ENCODE measurements at places on chromosomes 5 and 9. TPM values are rescaled to one million over a fixed set of nuclear protein-coding genes. Genes with fewer than 3 reads are reported as not detected.

DNA sequence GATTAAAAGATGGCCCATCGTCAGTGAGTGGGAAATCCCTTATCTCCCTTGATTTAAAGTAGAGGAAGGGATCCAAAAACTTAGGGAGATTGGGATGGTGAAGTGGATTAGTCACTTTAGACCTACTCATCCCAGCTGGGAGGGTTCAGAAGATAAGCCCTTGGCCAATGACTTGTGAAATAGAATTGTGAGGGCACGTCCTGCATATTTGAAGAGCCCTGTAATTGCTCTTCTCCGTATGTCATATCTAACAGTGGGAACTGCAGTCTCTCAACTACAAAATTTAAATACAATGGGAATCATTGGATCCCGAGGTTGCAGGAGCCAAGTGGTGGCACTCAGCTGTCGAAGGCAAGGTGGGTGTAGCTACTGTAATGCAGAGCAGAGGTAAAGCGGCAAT is 65.4 kb upstream of the C9orf72 start:
- no peak for DNase-seq

DNA sequence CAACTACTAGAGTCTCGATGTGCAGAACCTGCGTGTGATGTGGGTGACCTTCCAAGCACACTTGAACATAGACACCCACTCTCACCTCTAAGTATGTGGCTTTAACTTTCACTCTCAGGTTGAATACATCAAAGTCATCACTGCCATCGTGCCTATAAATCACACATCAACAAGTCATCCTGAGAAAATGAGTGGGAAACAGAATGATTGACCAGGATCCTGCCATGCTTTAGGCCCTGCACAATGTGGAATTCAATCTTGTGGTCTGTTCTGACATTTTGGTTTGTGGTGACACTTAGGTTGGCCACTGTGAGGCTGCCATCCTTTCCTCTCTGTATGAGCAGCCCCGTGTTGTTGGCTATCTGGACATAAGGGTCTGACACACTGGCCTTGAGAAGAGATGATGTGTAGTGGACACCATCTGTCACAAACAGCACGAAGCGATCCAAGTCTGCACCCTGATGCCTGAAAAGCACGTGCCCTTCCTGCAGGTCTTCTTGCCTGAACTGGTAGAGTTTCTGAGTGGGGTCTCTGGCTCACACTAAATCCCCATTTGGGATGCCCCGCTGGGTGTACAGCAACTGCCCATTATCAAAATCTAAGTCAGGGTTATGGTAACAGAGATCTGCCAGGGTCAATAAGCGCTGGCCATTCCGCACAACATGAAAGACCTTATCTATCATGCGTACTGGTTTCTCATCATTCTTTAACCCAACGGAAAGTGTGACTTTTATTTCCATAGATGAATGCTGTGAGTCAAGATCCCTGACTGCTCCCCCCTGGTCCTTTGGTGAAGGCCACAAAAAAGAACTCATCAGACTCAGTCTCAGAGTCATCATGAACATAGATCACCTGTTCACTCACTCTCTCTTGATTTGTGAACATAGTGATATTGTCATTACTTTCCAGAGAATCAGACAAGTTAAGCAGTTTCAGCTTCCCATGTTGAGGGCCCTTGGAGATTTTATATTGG is 116.6 kb downstream of the ESM1 start:
- no peak for DNase-seq

GRCh38 chr9:96423322-96423984 is 5.3 kb upstream of the ZNF367 start:
- DNase-seq: no peak

Gene DHX29
- total RNA-seq: 27.7 TPM

- DNase-seq: no peak
Measured at GRCh38 chr9:134243778-134244467, 79.6 kb upstream of the RNU6ATAC start.

Gene PIP5K1B
- total RNA-seq: 4.8 TPM

Gene ZNF454
- 0.52 TPM for total RNA-seq

DNA sequence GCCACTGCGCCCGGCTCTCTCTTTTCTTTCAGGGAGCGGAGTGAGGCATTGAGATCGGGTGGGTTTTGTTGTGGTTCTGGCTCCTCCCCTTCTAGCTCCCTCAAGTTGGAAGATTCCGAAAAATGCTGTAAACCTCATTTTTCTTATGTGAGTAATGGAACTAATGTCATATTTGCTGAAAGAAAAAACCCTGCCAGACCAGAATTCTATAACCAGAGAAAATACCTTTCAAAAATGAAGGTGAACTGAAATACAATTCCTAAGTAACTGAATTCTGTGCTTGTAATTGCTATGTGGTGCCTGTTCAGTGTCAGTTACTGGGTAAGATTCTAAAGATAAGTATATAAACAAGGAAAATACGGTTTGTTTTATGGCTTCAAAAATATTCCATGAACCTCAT is 30.9 kb upstream of the CDK20 start:
- DNase-seq: no peak

GRCh38 chr9:121598965-121599871 is 52.2 kb upstream of the DAB2IP start:
- no peak for DNase-seq

DNA sequence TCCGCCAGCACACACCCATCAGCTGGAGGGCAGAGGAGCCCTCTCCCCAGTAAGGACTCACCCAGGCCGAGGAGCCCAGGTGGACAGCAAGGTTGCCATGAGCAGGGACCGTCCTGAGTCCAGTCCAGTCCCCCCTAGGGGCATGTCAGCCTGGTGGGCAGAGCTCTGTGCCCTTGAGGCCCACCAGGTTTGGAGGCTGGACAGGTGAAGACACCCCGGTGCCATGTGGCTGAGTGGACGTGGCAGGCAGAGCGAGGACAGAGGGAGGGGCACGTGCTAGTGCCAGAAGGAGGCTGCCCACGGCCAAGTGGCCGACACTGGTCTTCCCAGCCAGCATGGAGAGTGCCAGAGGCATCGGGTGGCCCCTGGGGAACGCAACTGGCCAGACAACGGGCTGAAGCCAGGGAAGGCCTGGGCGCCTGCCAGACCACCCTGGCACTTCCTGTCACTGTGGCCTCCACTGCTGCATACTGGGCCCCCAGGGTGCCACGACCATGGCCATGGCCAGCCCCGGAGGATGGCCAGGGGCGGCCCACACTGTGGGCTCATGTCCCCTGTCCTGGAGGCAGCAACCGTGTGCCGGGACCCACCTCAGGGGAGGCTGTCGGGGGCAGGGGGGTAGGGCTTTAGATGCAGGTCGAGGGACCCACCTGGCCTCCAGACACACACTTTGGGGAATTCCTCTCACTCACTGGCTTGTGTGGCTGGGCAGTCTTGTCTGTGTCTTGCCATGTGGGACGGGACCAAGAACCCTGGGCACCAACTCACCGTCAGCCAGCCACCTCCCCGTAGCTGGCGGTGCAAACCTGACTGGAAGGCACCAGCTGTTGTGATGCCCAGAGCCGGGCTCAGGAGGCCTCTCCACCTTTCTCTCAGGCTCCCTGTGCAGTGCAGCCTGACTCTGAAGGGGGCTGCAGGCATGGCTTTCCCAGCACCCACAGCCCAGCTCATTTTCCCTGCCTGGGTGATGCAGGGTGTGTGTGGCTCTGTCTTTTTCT is 42.3 kb upstream of the LPCAT1 start:
- DNase-seq: no peak

GRCh38 chr9:133237035-133237731 is 28.1 kb upstream of the OBP2B start:
- DNase-seq: no peak

DNA sequence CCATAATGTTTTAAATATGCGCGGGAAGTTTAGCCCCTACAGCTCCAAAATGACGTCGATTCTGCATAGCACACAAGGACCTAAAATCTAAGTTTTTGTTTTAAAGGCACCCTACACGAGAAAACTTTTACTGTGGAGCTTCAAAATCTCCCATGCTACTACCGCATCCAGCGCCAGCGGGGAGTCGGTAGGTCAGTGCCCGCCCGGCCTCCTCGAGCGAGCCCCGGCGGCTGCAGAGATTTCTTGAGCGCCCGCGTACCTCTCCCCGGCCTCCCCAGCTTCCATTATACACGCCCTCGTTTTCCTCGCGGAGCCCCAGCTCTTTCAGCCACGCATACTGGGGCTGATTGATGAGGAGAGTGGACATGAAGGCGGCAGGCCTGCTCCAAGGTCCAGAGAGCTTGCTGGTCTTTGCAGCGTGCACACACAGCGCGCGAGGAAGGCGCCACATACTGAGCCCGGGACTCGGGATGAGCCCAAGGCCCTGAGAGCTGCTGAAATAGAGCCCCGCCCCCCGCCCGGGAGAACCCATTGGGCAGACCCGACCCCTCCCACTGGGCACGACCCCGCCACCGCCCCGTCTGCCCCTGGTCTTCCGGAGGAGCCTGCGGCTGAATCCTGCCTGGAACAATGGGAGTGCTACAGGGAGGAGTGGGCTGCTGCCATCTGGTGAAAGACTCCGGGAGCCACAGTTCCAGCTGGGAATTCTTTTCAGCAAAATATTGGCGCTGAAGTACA is at the start of gene ALDH7A1:
Gene ALDH7A1 (minus strand): TSS at position 472 of the 738 bp plus-strand sequence. CDS start 21 bp downstream, at position 451.
- peak; percentile 95 for DNase-seq

DNA sequence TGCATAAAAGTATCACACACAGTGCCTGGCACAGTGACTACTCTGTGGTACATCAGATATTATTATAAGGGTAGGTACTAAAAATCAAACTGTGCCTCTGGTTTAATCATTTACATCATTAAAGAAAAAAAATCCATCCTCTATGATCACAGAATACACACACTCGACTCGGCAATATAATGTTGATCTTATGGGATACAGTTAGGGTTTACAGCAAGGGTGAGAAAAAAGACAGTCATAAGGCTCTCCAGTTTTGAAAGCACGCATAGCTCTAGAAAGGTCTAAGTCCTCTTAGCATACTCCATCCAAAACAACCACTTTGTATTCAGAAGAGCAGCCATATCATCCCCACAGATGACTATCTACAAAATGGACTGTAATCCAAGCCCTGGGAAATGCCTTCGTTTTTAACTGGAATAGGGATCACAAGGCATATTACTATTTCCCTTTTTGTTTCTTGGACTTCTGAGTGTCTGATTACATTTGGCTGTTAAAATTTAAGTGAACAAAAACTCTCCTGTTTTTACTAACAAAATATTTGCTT is 26.6 kb downstream of the TRPM3 start:
- no peak for DNase-seq

DNA sequence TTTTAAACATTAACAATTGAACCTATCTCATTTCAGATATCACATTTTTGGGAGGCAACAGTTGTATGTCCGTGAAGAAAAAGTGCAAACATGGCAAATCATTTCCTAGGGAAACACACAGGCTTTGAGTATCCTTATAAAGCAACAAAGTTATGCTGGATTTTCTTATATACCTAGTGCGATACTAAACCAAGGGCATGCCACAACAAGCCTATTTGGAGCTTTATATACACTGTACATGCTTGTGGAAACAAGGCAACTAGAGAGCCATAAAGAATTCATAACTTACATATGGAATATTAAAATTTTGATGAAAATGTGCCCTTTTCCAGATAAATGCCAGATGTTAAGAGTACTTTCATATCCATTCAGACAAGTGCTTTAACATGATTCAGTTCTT is 191.4 kb downstream of the DCP2 start:
- DNase-seq: no peak

DNA sequence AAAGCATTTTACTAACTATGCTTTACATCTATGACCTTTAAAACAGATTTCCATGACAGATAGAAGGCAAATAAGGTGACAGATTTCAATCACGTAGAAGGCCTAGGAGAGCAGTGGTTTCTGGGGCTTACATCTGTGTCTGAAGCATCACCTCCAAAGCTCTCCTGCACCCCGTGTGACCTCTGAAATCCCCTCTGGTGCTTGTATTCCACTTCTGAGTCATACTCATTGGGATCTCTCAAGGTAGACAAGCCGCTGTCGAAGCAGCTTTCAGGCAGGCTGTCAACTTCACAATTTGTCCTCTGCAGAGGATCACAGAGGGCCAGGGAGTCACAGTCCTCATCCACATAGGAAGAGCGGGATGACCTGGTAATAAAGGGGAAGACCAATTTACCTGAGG is 62.2 kb downstream of the RASEF start:
- DNase-seq: no peak

Gene PCDHGA6
- total RNA-seq: 3.3 TPM

GRCh38 chr9:12693141-12693540 is at the start of gene TYRP1:
Gene TYRP1, plus strand, starts transcription at chr9:12693385. Its CDS starts 612 bp downstream, at chr9:12693997.
- DNase-seq: no peak

Gene EXD3
- total RNA-seq: 54.0 TPM

Gene TSSK1B
- 3.9 TPM for total RNA-seq

DNA sequence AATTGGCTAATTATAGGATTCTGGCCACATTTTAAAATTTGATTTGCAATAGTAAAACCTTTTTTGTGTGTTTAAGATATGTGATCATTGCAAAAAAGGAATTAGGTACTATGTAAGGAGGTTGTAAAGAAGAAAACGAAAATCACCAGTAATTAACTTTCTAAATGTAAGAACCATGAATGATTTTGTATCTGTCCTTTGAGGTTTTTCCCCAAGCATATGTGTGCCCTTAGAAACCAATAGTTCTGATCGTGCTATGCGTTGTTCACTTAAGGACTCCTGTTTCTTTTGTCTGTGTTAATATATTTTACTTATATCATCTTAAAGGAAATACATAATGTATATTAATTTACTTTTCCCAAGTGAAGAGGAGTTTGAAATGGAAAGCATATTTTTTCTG is 410.2 kb downstream of the PSAT1 start:
- no peak for DNase-seq

Gene EFNA5
- total RNA-seq: 47.0 TPM

DNA sequence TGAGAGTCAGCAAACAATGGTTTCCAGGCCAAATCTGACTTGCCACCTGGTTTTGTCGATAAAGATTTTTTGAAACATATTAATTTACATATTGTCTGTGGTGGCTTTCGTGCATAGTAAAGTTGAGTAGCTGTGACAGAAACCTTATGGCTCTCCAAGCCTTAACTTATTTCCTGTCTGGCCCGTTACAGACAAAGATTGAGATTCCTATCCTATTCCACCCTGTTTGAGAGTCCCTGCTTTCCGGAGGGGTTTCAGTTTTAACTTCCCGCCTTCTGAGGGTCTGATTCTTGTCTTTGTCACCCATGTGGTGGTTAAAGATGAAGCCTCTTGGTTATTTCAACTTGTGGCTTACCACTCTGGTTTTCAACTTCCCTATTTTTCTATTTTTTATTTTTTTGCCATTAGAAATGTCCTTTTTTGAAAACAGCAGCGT is 11.4 kb downstream of the OTULIN start:
- DNase-seq: no peak

DNA sequence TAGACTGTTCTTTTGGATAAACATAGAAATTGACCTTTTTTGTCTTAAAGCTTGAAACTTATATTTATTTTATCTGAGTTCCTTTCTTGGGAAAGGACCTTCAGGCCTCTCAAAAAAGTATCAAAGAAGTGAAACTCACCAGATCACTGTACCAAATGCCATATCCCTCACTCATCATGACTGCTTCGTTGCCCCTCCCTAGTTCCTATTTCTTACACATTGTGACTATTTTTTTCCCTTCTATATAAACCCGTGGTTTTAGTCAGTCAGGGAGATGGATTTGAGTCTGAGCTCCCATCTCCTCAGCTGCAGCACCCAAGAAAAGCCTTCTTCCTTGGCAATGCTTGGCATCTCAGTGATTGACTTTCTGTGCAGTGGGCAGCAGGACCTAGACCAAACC is 129.4 kb downstream of the LPAR1 start:
- no peak for DNase-seq

Gene CER1
- total RNA-seq: not detected
